Activated CD8-positive, alpha-beta memory T cell treated with anti-CD3 and anti-CD28 coated beads for 48 hours (primary cell): ENCODE measurements at places on chromosomes 5 and 9.

DNA sequence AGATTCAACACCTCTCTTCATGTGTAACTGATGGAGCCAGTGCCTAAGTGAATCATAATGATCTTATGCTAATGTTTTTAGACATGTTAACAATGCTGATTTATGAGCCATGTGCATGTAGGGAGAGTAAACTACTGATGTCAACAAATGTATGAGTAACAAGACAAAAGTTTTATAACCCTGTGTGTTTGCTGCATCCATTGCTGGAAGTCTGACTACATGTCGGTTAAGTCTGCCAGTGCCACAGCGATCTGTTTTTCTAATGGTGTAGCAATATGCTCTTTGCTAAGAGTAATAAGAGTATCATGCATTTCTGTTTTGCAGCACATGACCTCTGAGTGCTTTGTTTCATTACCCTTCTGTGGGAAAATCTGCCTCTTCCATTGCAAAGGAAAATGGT lies 26.4 kb upstream of the TMOD1 start:
- no peak for DNase-seq

GRCh38 chr5:68253624-68254585 lies 38.3 kb downstream of the PIK3R1 start:
- DNase-seq, result no peak

- DNase-seq, result no peak
Observed at GRCh38 chr5:168400429-168401220, 85.6 kb upstream of the RARS1 start.

DNA sequence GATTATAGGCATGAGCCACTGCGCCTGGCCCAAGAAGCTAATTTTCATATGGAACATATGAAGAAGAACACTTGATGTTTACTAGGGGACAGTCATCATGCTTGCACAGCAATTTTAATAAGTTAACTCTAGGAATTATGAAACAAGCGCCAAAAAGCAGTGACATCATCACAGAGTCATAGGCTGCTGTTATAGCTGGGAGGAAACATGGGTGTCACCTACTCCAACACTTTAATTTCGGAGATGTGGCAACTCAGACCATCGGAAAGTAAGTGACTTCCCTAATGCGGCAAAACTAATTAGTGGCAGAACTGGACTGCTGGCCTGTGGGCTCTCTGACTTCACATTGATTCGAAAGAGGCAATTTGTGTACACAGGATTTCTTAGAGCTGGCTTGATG lies 38.1 kb upstream of the EQTN start:
- DNase-seq, result no peak

DNA sequence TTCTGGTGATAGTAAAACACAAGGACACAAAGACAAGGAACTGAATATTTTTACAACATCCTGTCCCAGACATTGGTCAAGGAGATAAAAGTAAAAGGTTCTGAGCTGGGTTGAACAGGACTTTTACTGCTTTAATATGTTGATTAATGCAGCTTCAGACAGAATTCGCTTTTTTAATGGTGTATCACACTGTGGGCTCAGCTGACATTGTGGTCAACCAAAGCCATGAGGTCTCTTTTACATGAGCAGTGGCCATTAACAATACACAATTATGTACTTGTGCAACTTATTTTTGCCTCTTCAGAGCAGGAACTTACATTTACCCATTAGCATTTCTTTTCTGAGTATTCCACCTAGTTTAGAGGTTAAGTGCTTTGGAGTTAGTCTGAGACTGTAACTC lies 22.8 kb upstream of the ERBIN start:
- DNase-seq, result no peak

DNA sequence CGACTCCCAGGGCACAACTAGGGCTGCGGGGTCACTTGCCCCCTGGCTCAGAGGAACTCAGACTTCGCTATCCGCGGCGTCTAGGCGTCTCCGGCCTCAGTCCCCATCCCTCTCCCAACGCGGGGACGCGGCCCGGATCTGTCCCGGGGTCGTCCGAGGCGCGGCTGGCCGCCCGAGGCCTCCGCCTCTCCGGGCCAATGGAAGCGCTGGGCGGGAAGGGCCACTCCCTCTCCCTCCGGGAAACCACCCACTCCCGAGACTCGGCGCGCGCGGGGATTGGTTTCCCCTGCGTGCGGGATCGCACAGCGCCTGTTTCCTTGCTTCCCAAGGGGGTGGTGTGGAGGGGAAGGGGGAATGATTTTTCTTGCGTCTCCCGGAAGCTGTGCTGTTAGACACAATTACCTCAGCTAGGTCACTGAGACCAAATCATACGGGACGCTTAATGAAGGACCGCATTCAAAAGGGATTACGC lies 38.3 kb downstream of the NR2F1 start:
- DNase-seq, result no peak

DNA sequence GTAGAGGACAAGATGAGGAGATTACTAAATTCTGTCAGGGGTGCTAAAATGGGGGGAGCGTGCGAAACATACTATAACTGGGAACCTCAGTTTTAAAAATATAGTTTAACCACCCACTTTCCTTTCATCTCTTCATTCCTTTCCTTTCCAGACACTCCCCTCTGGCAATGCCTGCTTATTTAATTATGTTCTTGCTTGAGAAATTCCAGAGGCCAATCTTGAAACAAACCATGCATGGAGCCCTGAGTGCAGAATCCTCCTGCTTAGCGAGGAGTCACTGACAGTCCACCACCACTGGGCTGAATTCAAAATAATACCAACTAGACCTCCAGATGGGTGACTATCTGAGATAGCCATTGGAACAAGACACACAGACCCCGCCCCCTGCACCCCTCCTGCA lies 29.7 kb upstream of the C9orf72 start:
- DNase-seq, result no peak

DNA sequence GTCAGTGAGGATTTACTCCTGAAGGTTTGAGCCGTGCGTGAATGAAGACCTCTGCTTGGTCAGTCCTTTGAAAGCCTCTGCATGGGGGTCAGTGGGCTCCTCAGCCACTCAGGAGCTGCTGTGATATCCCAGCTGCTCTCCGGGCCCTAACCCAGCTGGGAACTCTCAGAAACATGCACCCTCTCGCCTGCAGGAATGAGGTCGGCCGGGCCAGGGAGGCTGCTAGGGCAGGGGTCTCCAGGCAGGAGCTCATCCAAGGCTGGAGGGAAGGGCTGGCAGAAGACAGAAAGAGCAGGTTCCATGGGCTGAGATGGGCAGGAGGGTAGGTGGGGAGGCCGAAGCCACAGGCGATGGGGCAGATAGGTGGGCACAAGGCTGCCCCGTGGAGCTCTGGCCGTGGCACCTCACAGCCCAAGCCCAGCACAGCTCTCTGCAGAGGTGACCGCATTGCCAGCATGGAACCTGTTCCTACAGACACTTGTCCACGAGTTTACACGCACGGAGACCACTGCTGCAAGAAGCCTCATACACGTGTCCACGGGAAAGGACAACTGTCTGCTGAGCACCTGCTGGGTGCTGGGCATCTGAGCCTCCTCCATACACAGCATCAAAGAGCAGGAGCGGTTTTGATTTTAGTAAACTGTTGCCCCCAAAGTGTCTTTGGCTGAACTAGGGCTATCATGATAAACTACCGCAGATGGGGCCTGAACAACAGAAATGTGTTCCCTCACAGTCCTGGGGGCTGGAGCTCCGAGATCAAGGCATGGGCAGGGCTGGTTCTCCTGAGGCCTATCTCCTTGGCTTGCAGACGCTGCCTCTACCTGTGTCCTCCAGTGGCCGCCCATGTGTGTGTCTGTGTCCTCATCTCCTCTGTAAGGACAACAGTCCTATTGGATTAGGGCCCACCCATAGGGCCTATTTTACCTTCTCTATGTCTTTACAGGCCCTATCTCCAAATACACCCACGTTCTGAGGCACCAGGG lies 85.2 kb upstream of the ADAMTS2 start:
- no peak for DNase-seq
